ENCODE measurements at places on chromosomes 2 and 18.

- no peak for DNase-seq
Observed at GRCh38 chr18:77262643-77263465, 13.2 kb downstream of the GALR1 start.

GRCh38 chr2:138994502-138994901, 214.3 kb upstream of the NXPH2 start:
- DNase-seq = no peak

- no peak for DNase-seq
Observed at GRCh38 chr2:8935982-8936381, 67.5 kb downstream of the MBOAT2 start.

DNA sequence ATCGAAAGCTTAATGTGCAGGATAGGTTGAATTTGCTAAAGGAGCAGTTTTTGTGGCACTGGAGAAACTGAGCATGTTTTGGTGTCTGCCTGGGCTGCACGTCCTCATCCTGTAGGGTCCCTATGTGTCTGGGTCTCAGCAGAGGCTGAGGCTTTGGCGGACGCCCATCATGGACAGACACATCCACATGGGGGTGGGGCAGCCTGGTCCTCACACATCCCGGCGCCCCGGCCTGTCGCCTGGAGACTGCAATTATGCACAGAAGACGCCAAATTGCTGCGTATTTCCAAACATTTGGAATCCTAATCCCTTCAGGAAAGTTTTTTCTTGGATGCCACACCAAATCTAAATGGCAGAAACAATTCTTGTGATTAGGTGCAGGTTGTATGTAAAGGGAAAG, 128.2 kb upstream of the TWIST2 start:
- DNase-seq = no peak

DNA sequence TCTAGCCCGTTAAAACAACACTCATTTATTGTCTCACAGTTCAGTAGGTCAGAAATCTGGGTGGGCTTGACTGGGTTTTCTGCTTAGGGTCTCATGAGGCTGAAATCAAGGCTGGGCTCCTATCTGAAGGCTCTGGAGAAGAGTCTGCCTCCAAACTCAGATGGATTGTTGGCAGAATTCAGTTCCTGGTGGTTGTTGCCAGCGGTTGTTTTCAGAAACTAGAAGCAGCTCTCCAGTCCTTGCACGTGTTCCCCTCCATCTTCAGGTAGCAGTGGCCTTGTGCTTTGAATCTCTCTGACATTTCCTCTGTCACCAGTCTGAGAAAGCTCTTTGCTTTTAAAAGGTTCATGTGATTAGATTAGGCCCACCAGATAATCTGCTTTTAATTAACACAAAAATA, 20.1 kb upstream of the FN1 start:
- DNase-seq = no peak

DNA sequence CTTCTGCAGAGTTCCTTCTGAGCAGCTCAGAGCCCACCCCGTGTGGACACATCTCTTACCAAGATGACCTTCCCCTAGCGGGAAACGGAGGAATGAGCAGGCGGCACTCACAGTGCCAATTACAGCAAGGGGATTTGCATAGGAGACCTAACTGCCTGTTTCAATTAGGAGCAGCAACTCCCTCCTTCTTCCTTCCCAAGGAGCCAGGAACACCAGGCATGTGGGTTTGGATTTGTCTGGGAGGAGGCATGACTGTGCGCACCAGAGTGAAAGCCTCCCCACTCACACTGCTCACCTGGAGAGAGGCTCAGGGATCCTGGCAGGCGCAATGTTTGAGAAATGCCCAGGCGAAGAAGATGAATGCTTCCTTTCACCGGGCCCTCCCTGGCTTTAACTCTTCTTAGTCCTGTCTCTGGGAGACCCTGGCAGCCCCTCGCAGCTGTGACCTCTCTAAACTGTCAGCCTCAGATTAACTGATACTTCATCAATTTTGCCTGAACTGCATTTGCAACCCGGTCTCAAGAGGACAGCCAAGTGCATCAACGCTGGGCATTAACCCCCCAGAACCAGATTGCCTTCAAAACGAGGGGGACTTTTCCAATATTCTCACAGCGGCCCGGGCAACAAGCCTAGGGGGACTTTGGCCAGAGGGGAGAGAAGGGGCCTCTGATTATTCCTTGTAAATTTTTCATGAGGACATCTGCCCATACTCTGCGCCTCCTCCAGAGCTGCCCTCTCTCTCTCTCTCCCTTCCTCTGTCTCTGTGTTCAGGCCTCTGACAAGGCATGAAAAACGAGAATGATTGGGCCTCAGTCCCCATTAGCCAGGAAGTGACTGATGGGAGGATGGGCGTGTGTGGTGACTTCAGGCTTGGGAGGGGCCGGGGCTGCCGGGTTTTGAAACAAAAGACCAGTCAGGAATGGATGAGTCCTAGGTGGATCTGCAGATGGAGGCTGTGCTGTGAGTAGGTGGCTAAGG, 93.8 kb downstream of the CMPK2 start:
- DNase-seq = no peak

DNA sequence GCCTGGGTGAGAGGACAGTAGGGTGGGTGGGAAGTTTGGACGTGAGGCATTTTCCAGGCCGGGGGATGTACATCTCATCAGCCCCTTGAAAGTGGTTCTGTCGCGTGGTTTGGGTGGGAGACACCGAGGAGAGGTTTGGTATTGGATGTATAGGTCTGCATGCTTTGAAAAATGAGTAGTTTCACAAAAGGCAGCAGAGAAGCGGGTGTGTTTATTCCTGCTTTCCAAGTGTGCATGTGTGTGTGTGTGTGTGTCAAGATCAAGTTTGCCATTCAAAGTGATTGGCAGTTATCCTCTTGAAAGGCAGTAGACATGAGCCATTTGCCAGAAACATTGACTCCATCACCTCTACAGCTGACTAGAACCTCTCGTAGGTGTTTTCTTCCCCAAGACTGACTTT, 423.1 kb upstream of the POU3F3 start:
- no peak for DNase-seq

DNA sequence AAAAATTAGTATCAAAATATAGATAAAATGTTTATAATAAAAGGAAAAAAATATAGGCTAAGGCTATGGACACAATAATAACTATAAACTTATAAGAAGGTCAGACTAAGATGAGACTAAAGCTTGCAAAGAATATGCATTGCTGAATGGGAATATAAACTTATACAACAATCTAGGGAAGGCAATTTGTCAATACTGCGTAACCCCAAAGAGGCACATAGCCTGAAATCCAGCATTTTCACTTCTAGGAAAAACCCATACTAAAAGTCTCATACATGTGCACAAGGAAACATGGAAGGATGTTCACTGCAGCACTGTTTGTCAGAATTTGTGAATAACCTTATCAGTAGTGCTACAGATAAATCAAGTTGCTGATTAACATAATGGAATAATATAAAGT, 45.5 kb downstream of the FANCL start:
- DNase-seq = no peak

GRCh38 chr2:202238234-202239197, at the start of gene SUMO1:
Gene SUMO1, minus strand, starts transcription at chr2:202238597. Its CDS starts 146 bp downstream, at chr2:202238451.
- peak; percentile 93 for DNase-seq

DNA sequence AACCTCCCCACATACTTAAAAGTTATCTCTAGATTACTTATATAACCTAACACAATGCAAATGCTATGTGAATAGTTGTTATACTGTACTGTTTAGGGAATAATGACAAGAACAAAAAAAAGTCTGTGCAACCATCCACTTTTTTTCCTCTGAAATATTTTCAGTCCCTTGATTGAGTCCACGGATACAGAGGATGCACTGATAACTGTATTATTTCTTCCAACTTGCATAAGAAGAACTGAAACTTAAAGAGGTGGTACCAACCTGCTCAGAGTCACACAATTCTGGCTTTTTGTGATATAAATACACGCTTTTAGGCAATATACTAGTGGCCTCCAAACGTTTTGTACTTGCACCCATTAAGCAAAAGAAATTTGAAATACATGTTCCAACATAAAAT, 1.4 kb downstream of the SMC6 start:
- DNase-seq = no peak

DNA sequence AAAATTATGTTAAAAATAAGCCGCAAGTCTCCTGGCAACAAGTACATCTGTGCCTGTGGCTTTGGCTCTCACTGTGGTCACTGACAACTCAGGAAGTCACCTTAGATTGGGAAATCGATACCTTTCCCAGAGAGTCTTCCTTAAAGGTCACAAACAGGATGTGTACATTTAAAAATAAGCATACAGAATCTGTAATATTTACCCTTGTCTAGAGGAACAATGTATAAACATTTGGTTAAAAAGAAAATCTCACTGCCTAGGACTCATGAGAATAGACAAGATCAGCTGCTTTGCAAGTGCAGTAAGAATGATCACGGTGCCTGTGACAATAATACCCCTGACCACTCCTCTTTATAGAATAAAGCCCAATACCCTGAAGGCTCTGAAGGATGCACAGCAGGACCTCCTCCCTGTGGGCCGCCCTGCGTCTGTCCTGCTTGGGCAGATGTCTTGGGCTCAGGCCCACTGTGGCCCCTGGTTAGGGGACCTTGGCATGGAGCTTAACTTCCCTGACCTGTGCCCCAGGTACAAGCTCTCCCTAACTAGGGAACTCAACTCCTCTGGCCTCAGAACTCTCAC, 98.0 kb upstream of the MGAT4A start:
- no peak for DNase-seq

- no peak for DNase-seq
Observed at GRCh38 chr2:40511661-40512213, 59.8 kb upstream of the SLC8A1 start.

DNA sequence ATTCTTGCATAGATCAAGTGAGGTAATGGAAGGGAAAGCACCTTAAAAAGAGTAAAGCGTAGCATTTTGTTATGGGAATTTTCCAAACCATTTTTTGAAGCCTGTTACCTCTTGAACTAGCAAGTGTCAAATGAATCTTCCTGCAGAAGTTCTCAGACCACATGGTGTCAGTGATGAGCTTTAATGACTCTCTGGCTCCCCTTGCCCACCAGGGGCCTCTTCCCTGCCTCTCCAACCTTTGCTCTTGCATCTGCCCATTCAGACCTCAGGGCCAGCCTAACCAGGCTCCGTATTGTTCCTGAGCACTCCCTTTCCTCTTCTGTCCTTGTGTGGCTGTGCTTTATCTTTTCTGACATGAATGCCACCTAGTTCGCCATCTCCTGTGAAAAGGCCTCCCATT, 155.9 kb downstream of the DIS3L2 start:
- no peak for DNase-seq

GRCh38 chr18:25169701-25170100, 182.3 kb downstream of the ZNF521 start:
- DNase-seq = no peak
